COLO829 (cell line): ENCODE measurements at places on chromosomes 7 and 10.

DNA sequence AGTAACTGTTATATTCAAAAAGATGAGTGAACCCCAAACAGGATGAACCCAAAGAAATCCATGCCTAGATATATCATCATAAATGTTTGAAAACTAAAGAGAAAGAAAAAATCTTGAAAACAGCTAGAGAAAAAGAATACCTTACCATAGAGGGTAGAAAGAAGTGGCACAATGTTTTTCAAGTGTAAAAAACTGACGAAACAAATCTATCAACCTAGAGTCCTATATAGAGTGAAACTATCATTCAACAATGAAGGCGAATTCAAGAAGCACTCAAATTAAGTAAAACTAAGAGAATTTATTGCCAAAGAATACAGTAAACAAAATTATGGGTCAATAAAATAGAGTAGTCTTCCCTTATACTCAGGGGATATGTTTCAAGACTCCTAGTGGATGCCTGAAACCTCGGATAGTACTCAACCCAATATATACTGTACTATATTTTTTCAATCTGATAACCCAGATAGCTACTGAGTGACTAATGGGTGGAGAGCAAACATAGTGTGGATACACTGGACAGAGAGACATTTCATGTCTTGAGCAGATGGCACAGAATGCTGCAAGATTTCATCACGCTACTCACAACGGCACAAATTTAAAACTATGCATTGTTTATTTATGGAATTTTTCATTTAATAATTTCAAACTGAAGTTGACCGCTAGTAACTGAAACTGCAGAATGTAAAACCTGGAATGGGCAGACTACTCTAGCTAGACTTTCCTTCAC, 52.6 kb upstream of the TMEM106B start:
- no peak for DNase-seq

- DNase-seq: no peak
Measured at GRCh38 chr10:28951484-28951883, 274.2 kb downstream of the BAMBI start.

DNA sequence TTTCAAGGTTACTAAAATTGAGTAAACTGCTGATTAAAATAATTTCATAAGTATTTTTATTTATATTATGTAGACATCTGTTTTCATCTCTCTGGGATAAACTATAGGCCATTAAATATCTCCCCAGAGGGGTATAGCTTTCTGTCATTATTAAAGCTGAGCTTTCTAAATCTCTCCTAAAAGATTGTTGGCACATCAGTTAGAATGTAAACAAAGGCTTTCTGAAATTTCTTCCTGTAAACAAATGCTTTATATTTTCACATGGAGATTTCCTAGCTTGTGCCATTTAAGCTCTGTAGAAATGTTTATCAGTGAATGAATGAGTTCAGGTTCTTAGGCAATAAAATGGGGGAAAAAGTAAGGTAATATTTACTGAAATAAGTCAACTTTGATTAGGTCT, 35.7 kb downstream of the PPP1R9A start:
- DNase-seq: no peak

- no peak for DNase-seq
Measured at GRCh38 chr7:21412410-21412851, 15.5 kb upstream of the SP4 start.

GRCh38 chr10:130212746-130213145, 76.6 kb downstream of the GLRX3 start:
- no peak for DNase-seq

DNA sequence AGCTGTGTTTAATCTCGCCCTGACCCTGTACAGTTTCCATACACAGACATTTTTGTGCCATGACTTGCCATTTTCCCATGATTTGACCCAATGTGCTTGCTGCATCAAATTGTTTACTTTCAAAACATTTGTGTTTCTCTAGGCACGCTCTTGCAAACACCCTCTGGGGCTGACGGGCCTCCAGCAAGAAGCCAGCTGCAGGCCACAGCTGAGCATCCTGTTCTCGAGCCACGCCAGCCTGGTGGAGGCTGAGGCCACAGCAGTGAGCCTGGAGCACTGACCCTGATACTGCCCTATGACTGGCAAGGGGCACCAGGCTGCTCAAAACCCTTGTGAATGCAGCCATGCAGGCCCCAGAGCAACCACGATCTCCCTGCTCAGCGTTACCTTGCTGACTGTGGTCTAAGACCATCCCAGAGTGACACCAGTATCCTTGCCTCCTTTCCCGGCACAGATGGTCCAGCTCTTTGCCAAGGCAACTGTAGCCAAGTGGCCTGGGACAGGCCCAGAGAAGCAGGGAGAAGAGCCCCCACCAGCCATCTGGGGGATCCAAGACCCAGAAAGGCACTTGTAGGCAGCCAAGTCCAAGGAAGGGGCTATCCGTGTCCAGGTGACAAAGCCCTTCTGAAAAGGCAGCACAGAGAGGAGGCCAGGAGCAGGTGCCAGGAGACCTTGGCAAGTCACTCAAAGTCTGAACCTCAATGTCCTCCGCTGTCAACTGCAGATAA, 78.5 kb downstream of the OAT start:
- no peak for DNase-seq

DNA sequence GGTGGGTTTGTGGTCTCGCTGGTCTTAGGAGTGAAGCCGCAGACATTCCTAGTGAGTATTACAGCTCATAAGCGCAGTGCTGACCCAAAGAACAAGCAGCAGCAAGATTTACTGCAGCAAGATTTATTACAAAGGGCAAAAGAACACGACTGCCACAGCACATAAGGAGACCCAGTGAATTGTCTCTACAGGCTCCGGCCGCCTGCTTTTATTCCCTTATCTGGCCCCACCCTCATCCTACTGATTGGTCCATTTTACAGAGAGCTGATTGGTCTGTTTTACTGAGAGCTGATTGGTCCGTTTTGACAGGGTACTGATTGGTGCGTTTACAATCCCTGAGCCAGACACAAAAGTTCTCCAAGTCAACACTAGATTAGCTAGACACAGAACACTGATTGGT, 82.1 kb downstream of the VIPR2 start:
- no peak for DNase-seq

DNA sequence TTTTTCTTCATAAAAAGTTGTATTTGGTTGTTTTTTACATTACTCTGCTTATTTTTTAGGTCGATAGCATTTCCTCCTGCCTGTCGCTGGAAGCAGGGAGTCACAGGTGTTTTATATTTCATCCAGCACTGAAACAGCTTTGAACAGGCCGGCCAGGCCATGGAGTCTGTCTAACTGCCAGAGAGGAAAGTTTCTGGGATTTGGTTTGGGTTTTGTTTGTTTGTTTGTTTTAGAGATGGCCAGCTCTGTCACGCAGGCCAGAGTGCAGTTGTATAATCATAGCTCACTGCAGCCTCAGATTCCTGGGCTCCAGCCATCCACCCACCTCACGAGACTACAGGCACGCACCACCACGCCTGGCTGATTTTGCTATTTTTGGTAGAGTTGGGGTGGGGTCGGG, 23.4 kb downstream of the PROSER2 start:
- no peak for DNase-seq

DNA sequence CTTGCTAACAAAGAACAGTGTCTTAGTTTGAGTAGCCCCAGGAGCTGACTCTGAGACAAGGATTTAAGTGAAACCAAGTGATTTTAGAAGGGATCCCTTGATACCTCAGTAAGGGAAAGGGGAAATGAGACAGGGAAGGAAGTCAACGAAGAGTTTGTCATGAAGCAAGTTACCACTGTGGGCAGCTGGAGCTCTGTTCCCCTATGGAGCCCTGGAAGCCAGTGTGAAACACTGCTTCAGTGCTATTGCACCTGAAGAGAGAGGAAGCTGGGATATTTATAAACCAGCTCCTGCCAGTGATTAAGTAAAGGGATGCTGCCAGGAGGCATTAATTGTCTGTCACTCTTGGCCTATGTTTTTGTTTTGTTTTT, 58.9 kb upstream of the WAPL start:
- no peak for DNase-seq

- DNase-seq: no peak
Measured at GRCh38 chr10:100306861-100307260, 20.4 kb upstream of the BLOC1S2 start.
